AG04450 (cell line): ENCODE measurements at places on chromosomes 5 and 9.

GRCh38 chr9:4833781-4834560 lies 41.2 kb downstream of the RCL1 start:
- no peak for DNase-seq

- DNase-seq, result no peak
Measured at GRCh38 chr9:110821064-110821463, 152.5 kb downstream of the MUSK start.

GRCh38 chr9:121271368-121272341 lies 3.7 kb downstream of the GSN start:
- DNase-seq, result no peak

DNA sequence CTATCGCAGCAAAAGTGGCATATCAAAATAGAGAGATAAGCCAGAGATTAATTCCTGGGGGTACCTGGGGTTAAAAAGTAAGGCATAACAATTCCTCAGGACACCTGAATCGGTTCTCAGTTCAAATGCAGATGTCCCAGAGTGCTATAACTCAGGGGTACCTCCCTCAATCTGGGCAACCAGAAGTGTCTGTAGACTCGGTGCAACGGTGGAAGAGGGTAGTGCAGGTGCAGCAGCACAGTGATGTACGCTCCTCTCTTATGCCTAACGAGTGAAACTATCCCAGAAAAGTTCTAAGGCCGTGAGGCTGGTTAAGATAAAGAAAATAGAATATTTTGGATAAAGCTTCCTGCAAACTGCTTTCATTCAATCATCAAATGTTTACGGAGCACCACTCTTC lies 7.9 kb upstream of the NR4A3 start:
- DNase-seq, result no peak

GRCh38 chr9:87868175-87868574 lies 14.5 kb upstream of the SPATA31E1 start:
- DNase-seq, result no peak

- DNase-seq, result peak; percentile 57
Measured at GRCh38 chr5:96714951-96715451, 52.8 kb downstream of the CAST start.

- DNase-seq, result no peak
Measured at GRCh38 chr5:179272326-179273072, 72.8 kb downstream of the ADAMTS2 start.

DNA sequence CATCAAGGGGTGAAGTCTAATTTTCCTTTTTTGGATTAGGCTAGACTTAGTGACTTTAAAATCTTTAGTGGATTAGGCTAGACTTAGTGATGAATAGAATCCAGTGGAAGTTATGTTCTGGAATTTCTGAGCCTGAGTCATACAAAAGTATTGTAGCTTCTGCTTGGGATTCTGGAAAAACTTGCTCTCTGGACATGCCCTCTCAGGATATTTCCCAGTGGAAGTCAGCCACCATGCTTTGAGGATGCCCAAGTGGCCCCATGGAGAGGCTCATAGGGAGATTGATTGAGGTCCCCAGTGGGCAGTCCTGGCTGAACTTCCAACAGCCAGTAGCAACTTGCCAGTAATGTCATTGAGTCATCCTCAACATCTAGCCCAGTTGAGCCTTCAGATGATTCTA lies 112.4 kb upstream of the PRLR start:
- no peak for DNase-seq

DNA sequence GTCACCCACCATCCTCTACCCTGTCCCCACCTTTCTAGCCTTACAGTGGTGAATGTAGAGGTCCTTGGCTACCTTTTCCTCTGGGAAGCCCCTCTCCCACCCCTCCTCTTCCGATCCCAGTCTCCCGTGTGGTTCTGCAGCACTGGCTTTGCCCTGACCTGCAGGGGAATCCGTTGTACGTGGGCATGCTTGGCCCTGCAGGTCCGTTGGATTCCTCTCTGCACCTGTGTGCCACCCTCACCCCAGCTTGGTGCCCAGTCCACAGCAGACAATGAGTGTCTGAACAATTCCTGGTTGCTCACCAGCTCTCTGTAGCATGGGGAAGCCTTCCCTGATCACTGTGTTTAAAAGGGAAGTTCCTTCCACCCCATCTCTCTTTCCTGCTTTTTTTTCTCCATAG lies 185.1 kb downstream of the PAX5 start:
- DNase-seq, result no peak

GRCh38 chr5:150647275-150648251 lies 7.1 kb downstream of the SYNPO start:
- no peak for DNase-seq

DNA sequence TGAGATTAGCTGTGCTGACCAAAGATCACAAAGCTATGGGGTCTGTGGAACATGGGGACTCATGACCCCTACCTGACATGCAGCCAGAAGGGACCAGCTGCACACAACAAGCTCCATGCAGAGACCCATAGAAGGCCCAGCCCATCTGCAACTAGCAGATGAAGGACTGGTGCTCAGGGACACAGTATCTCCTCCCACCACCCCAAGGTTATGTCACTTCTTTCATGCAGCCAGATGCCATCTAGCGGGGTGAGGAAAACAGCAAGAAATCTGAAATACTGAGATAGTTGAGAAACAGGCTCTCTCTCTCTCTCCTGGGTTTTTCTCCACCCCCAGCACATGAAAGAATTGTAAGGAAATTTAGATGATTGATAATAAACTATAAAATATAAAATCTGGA lies 161.3 kb upstream of the DAPK1 start:
- no peak for DNase-seq

DNA sequence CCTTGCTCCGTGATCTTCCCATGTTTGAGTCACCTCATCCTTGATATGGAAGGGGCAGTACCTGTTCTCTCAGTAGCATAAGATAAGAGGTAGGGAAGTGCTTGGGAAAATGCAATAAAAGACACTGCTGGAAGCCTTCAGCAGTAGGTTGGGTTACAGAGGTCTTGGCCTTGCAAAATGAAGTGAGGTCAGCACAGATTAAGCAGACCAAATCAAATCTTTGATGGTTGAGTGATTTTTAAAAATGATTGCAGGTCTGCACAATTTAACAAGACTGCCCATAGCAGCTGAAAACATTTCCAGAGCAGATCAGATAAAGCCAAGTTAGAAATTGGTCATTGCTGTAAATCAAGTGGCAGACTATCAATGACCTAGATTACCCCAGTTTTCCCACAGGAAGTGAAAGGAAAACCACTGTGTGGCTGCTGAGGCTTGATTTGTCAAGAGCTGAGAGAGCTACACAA lies 32.9 kb downstream of the PALM2AKAP2 start:
- no peak for DNase-seq

- no peak for DNase-seq
Measured at GRCh38 chr5:8561854-8562253, 692.9 kb downstream of the MTRR start.

GRCh38 chr9:26656003-26656870 lies 236.4 kb downstream of the CAAP1 start:
- DNase-seq, result no peak

GRCh38 chr9:126386776-126387175 lies 60.1 kb downstream of the MVB12B start:
- DNase-seq, result no peak

GRCh38 chr9:129454467-129455067 lies 166.3 kb downstream of the C9orf50 start:
- no peak for DNase-seq

- DNase-seq, result peak; percentile 15
Measured at GRCh38 chr9:75889977-75890471, 449 bp upstream of the PCSK5 start.

DNA sequence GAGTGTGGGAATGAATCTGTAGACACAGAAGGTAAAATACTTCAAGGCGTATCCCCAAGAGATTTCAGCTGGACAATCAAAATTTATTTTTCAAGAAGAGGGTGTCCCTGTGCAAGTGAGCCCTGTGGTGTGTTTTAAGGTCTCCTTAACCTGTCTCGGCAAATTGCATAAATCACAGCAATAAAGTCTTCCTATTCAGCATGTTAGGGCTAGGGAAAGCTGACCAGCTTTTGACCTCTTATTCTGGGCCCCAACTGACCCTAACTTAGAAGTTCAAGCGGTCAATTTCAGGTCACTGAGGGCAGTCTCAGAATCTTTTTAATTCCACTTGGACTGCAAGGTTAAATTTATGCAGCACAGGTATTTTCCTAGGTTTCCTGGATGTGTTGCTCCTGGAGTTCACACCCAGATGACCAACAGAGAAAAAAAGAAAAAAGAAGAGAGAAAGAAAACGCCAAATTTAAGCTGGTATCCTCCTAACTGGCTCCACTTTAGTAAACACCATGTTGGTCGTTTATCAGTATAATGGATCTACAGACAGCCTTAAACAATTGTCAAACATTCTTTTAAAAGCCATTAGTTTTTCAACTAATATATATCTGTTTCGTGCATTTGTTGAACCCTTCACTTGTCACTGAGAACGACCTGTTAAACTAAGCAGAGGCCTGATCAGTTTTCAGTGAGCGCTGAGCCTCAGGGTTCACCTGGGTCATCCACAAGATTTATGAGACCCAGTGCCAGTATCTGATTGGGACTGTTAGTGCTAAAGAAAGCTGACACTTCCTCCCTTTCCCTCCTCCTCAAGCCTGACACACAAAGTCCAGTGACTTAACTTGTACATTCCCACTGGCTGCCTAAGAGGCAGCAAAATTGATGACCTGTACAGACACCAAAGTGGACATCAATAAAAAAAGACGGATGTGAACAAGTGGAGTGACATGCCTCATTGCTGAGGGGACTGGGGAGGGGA lies 546.1 kb downstream of the NR2F1-AS1 start:
- no peak for DNase-seq

DNA sequence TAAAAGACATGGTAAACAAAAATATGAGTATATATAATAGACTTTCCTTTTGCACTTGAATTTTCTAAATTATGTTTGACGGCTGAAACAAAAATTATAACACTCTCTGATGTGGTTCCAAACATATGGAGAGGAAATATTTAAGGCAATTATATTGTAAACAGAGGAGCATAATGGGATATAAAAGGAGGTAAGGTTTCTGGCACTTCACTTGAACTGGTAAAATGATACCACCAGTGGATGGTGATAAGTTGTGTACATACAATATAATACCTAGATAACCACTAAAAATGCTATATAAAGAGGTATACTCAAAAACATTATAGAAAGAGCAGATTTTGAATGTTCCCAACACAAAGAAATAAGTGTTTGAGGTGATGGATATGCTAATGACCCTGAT lies 192.9 kb upstream of the RAD23B start:
- DNase-seq, result no peak

GRCh38 chr9:76374783-76375559 lies 19.3 kb downstream of the RFK start:
- DNase-seq, result peak; percentile 82

DNA sequence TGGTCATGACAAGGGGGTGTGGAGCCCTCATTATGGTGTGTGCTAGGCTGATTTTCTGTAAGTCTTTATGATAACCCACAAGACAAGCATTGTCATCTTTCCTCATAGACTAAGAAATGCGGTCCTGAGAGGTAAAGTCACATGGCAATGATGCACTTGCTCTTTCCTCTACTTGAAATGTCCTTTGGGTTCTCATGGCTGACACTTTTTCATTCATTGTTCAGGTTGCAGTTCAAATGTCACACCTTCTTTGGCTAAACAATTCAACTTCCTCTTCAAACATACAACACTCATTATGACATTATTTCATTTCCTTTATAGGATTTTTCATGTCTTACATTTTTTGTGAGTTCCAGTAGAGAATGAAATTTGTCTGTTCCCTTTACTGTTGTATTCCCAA lies 323.6 kb upstream of the PRR16 start:
- DNase-seq, result no peak

GRCh38 chr5:10631316-10631996 lies 67.6 kb downstream of the ANKRD33B start:
- no peak for DNase-seq

- no peak for DNase-seq
Measured at GRCh38 chr9:133715295-133715865, 22.8 kb downstream of the SARDH start.

GRCh38 chr5:95060098-95060497 lies 224.8 kb downstream of the MCTP1 start:
- no peak for DNase-seq

GRCh38 chr5:31640573-31640972 lies 1.6 kb downstream of the PDZD2 start:
- DNase-seq, result no peak

DNA sequence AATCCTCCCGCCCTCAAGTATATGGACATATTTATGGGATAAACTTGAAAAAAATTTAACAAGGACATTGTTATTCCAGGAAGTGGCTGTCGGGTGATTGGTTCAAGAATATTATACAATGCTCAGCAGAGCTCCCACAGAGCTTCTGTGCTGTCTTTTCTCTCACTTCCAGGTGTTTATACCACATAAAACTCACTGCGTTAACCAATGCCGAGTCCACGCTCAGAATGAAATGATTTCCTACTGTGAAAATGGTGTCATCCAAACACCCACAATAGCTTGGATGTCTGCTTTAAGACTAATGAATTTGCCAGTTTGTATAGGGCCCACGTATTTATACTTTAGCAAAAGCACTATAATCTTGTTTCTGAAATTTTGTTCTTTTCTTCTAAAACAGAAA lies 368.2 kb downstream of the NDUFS4 start:
- DNase-seq, result no peak

- no peak for DNase-seq
Measured at GRCh38 chr5:176436656-176437055, 11.5 kb upstream of the FAF2 start.

DNA sequence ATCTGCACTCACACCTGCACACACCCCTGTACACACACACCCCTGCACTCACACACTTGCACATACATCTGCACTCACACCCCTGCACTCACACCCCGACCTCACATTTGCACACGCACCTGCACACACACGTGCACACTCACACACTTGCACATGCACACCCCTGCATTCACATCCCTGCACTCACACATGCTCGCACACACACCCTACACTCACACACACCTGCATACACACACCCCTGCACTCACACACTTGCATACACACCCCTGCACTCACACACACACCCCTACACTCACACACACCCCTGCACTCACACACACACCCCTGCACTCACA lies 27.5 kb downstream of the GLT6D1 start:
- DNase-seq, result no peak

DNA sequence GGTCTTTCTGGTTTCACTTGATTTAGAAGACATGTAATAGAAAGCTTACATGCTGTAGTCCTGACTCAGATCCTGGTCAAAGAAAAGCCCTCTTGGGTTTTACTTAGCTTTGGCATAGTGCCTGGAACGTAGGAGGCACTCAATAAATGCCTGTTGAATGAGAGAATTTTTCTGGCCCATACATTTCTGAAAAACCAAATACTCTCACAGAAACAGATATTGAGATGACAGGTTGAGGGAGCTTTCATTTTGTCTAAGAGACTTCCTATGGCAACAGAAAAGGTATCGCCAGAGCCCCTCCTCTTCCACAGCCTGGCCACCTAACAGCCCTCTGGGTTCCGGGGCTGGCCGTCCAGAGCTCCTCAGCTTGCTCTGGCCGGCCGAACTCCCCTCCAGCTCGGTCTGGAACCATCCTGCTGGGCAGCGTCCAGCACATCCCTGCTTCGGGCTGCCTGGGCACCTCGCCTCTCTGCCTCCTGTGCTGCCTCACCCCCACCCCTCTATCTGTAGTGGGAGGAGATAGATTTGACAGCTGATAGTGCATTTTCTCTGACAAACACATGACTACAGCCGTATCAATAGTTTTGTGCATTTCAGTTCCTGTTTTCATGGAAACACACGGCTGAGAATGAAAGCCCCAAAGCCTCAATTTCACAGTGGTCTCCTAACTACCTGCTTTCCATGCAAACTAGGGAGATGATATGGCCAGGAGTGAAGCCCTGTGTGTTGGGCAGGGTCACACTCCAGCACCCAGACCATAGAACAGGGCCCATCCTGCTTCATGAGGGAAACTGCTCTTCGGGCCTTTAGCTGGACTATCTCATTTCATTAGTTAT lies 1.1 kb downstream of the IL4 start:
- peak; percentile 91 for DNase-seq
